Fibroblast of upper back skin (primary cell): ENCODE measurements at places on chromosomes 7 and 10.

GRCh38 chr10:127000598-127000997 is 95.4 kb downstream of the DOCK1 start:
- DNase-seq, result no peak

DNA sequence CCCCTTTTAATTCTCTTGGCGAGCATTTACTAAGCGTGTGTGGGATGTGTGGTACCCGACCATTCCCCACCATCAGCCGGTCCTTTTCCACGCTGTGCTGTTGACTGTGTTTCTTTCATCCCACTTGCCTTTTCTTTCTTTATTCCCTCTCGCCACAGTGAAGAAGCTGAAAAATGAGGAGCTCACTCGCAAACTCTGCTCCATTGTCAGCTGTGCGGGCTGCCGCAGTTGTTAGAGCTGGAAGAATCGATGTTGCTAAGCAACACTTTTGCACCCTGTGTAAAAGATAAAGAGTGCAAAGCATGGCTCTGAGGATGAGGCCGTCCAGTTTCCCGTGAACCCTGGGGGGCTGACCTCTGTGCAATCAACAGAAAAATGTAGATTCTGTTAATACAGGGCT is 203.1 kb upstream of the NEBL start:
- DNase-seq, result peak; percentile 14

- no peak for DNase-seq
These were observed 37.2 kb downstream of the FAM13C start for GRCh38 chr10:59325116-59325515.

DNA sequence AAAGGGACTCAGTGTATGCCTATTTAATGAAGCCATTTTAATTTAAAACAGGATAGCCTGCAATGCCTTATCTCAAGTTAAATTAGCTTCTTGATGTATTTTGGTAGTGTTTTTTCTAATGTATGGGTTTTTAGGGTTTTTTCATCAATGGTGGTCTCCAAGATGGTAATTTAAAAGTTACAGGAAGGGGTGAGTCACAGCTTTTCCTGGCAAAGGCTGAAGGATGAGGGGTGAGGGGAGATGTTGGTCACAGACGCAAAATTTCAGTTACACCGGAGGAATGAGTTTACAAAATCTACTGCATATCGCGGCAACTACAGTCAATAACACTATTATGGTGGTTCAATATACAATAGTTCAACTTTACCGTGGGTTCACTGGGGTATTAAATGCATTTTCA is 31.6 kb downstream of the CCDC3 start:
- DNase-seq, result peak; percentile 29

DNA sequence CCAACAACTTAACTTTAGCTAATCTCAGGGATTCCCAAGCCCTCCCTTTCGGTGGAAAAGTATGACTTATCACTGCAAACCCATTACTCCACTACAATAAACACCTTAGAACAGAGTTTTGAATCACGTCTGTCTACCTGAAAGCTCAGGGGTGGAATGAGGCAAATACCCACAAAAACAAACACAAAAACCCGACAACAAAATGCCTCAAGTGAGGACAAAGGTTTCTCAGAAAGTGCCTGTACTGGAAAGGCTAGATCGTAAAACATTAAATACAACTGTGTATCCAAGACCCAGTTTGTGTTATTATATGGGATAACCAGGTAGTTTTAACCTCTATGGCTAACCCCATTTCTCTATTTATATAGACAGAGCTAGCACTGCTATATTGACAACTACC is 26.0 kb downstream of the MKRN1 start:
- DNase-seq, result no peak

DNA sequence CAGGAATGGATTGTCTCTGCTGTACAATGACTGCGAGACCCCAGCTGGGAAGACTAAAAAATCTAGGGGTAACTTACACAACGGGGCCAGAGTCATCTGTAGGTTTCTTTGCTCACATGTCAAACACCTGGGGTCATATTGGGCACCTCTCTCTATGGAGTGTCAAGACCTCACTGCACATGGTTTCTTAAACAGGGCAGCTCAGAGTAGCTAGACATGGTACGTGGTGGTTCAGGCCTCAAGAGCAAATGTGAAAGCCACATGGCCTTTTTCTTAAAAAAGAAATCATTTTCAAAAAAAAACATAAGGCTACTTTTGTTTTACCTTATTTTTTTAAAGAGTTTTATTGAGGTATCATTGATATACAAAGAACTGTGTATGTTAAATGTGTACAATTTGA is 162.2 kb upstream of the ITGB1 start:
- no peak for DNase-seq

DNA sequence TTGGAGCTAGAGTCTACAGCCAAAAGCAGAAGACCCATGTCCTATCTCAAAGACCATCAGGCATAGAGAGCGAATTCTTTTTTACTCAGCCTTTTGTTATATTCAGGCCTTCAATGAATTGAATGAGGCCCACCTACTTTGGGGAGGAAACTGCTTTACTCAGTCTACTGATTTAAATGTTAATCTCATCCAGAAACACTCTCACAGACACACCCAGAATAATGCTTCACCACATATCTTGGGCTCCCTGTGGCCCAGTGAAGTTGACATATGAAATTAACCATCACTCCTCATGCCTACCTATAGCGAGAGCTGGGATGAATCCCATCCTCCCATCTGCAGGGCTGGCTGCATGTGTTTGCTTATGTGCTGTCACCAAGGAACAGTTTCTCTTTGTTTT is 26.0 kb upstream of the SORCS3 start:
- DNase-seq, result no peak

DNA sequence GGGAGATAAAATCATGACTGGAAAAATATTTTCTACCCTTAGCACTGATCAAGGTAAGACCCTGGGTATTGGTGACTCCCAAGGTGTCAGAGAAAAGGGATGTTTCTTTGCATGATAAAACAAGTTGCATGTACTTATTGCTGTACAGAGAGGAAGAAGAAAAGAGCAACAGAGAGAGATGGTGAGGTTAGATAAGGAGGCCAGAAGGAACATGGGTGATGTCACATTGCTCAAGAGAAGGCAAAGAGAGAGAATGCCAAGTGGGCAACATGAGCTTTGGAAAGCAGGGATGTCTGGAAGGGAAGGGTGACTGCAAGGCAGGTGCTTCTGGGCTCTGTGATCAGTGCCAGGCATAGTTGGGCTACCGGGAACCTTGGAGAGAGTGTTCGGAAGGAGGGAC is 65.1 kb upstream of the ADARB2 start:
- DNase-seq, result no peak

GRCh38 chr10:42988517-42989395 is 88.1 kb upstream of the RET start:
- DNase-seq, result no peak
